ENCODE measurements at places on chromosomes 13 and 19. TPM values are rescaled to one million over a fixed set of nuclear protein-coding genes. Genes with fewer than 3 reads are reported as not detected.

ZNF878 gene
- total RNA-seq, result not detected

DPF1 gene
- 0.51 TPM for total RNA-seq

LILRA5 gene
- 2.1 TPM for total RNA-seq

PCDH8 gene
- not detected for total RNA-seq

CCDC8 gene
- 34.2 TPM for total RNA-seq

MCEMP1 gene
- 0.54 TPM for total RNA-seq

SIGLEC8 gene
- not detected for total RNA-seq

SIX5 gene
- 20.7 TPM for total RNA-seq

CYTH2 gene
- 46.4 TPM for total RNA-seq

DNA sequence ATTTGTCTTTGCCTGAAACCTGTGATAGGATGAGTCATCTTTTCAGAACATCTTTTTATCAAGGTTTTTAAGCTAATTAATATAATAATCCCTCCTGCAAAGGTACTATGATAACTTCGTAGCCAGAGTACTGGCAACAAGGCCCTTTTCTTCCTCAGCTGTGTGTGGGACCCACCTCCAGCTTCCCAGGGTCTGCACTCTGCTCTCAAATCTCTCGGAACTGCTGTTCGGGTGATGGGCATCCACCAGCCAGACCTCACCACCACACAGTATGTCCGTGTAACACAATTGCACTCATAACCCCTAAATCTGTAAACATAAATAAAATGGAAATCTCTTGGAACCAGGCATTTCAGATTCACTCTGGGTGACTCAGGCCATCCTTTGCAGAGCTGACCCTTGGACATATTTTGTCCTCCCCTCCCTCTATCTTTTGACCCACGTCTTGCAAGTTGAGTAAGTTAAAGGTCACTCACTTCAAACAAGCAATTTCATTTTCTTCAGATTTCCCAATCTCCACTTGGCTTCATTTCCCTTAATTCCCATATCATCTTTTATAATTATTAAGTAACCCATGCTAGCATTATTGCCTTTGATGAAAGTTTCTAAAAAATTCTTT lies 29.5 kb downstream of the COL4A1 start:
- DNase-seq, result no peak

- DNase-seq, result peak; percentile 86
Observed at GRCh38 chr19:42176990-42177685, 40.3 kb downstream of the DEDD2 start.

DNA sequence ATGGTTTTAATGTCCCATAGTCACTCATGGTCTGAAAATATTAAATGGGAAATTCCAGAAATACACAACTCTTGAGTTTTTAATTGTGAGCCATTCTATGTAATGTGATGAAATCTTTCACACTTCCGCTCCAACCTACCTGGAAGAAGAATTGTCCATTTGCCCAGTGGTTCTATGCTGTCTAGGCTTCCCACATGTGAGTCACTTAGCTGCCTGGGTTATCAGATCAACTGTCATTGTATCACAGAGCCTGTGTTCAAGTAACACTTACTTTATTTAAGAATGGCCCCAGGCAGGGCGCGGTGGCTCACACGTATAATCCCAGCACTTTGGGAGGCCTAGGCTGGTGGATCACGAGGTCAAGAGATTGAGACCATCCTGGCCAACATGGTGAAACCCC lies 1450.5 kb downstream of the EFNB2 start:
- no peak for DNase-seq

GRCh38 chr19:610801-611480 lies 21.3 kb downstream of the HCN2 start:
- DNase-seq, result no peak

DNA sequence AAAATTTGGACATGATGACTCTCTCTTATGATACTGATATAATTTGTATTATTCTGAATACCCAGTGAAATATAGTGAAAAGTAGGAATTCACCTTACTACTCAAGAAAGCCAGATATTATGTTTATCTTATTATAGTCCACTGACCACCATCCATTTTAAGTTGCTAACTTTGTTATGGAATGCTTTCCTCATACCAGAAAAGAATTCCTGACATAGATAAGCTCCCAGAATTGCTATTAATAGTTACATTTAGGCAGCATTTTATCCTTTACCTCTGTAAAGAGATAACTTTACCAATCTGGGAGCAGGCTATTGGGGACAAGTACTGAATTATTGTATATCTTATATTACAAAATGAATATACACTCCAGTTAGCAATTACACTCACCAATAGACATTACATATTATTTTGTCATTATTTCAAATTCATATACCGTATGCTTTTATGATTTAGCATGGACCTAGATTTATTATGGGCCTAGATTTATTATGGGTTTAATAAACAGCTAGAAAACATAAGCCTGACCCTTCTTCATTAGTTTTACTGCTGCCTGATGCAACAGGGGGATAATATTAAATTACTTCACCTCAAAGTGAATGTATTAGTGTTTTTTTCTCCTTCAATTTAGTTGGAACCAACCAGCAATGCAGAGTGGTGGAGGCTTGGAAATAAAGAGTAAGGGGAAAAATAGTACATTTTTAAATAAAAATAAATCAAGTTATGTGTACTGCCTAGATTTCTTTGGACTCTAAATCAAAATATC lies 1886.1 kb downstream of the PCDH9 start:
- no peak for DNase-seq

- DNase-seq, result no peak
Observed at GRCh38 chr19:4896372-4896771, 6.3 kb downstream of the ARRDC5 start.

DNA sequence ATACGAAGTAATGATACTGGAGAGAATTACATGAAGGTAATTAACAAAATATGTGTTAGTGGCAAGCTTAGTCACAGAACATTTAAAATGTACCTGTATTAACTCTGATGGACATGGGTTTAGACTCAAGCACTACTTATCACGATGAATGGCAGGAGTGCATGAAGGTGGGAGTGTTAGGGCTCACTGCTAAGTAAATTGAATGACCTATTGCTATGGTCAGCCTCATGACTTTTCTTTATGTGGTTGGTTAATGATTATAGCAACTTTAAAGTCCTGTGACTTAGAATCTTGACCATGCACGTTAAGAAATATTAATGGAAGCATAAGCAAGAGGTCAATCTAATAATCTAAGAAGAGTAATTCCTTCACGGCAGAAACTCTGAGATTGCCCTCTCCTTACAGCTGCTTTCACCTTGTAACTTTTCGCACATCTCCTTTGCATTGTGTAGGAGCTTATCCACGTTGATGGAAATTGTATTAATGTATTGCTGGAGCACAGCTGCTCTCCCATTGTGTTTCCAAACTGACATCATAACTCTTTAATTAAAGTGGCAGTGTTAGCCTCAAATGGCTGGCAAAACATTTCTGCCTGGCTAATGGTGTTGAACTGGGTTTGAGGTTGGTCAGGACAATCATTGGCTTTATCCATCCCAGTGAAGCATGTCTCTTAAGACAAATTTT lies 114.5 kb downstream of the RXFP2 start:
- no peak for DNase-seq

- no peak for DNase-seq
Observed at GRCh38 chr13:109880371-109881346, 94.3 kb upstream of the IRS2 start.

DNA sequence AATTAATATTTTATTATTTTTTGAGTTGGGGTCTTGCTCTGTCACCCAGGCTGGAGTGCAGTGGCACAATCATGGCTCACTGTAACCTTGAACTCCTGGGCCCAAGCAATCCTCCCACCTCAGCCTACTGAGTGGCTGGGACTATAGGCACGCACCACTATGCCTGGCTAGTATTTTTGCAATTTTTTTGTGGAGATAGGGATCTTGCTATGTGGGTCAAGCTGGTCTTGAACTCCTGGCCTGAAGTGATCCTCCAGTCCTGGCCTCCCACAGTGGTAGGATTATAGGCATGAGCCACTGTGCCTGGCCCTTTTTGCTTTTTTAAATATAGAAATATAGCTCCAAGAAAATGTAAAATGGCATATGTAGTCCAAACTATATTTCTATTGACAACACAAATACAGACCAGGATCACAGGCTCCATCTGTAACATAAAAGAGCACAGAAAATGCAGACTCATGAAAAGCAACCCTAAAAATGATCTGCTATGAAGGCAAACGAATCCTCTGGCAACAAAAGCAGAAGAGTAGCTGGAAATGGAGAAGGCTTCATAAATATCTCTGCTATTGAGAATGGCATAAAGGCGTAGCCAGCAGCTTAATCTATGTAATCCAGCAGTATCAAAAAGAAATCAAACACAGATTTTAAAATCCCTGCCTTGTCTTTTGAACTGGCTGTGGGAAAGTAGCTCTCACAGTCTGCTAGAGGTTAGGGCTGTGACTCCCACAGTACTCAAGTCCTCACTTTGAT lies 200.6 kb downstream of the LHFPL6 start:
- no peak for DNase-seq

- no peak for DNase-seq
Observed at GRCh38 chr13:51637852-51638215, 53.6 kb downstream of the WDFY2 start.

- DNase-seq, result no peak
Observed at GRCh38 chr13:88144580-88144979, 473.4 kb downstream of the SLITRK5 start.

GRCh38 chr19:40256512-40256911 lies 28.6 kb downstream of the AKT2 start:
- no peak for DNase-seq

GRCh38 chr13:75236774-75237173 lies 245.2 kb downstream of the TBC1D4 start:
- DNase-seq, result no peak

GRCh38 chr19:58586133-58586765 lies 13.1 kb upstream of the MZF1 start:
- peak; percentile 38 for DNase-seq

GRCh38 chr13:26052337-26052736 lies 521 bp upstream of the SHISA2 start:
- DNase-seq, result no peak

DNA sequence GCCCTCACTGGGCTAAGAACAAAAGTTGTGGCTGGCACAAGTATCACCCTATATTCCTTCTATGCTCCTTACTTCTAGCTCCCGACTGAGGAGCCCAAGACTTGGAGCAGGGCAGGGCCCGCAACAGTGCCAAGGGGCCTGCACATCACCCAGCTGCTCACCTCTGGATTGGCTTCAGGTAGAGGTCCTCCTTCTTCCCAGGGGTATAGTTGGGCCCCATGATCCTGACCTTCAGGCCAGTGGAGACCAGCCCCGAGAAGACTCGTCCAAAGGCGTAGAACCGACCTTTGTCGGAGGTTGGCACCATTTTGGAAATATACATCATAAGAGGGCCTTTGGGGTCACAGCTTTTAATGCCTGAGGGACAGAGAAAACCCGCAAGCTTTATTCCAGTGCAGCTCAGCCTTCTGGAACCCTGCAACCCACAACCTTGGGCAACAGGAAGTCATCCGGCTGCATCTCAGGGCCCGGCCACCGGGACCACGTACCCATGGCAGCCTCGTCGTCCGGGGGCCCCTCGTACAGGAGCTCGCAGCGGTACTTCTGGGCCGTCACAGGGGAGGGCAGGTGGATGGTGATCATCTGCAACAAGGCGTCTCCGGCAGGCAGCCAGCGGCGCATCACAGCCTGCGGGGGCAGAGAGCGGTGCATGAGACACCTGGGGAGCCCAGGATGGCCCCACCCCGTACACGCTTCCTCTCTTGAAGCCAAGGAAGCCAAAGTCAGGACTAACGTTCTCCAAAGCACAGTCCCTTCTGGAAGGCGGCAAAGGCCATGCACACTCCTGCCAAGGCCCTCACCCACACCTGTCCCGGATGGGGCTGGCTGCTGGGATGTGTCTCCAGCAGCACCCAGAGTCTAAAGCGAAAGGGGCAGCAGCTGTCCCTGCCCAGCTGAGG lies 4.7 kb downstream of the EEF2 start:
- no peak for DNase-seq

GRCh38 chr19:19602136-19602712 lies 16.3 kb downstream of the PBX4 start:
- no peak for DNase-seq

GRCh38 chr19:33089010-33089409 lies 8.0 kb downstream of the GPATCH1 start:
- no peak for DNase-seq

DNA sequence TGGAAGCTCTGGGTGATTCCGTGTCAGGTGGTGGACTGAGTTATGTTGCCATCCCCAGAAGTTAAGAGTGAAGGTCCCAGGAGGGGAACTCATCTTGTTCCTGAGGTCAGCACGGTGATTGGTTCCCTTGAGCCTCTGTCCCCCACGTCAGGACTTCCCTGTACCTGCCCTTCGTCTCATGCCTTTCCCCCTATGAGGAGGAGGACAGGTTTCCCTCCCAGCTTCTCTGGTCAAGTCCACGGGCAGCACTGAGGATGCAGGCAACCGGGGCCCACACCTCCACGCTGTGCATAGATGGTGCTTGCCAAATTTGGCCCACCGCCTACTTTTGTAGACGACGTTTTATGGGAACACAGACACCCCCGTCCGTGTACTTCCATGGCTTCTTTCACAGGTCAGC lies 42.7 kb downstream of the TEX29 start:
- no peak for DNase-seq

- DNase-seq, result no peak
Observed at GRCh38 chr19:572743-573518, 535 bp downstream of the BSG start.

GRCh38 chr13:46039411-46040182 lies 12.9 kb downstream of the ZC3H13 start:
- no peak for DNase-seq

DNA sequence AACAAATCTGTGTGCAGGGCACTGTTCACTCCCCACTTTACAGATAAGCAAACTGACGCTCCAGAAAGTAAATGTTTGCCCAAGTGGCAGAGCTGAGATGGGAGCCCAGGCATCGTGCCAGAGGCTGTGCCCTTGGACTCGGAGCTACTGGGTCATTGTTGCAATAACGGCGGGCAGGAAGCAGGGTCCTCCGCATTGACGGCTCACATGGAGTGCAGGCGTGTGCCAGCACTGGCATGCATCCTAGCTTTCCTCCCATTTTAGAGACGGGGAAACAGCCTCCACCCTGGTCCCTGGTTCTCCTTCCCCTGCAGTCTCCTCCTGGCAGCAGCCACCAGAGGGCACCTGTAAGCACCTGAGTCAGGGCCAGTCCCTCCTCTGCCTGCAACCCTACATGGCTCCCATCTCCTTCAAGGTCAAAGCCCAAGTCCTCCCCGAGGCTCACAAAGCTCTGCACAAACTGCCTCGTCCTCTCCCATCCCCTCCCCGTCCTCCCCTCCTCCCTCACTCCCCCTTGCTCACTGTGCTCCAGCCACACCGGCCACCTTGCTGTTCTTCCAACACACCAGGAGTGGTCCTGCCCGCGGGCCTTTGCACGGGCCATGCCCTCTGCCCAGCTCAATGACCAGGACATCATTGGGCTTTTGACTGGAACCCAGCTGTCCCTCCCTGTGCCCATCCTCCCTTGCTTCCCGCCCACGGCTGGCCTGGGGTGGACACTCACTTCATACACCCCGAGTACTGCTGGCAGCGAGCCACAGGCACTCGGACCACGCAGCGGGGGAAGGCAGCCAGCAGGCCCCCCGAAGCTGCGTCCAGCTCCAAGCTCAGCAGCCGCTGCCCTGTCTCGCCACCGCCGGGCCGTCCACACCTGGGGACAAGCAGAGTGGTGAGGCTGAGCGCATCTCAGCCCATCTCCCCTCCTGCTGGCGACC lies 7.7 kb upstream of the LRG1 start:
- DNase-seq, result no peak

All from cardiac septum (tissue), 1 donor.